NCI-H2081 treated with DMSO at 0.1 percent for 48 hours (cell line): ENCODE measurements at places on chromosomes 4 and X.

DNA sequence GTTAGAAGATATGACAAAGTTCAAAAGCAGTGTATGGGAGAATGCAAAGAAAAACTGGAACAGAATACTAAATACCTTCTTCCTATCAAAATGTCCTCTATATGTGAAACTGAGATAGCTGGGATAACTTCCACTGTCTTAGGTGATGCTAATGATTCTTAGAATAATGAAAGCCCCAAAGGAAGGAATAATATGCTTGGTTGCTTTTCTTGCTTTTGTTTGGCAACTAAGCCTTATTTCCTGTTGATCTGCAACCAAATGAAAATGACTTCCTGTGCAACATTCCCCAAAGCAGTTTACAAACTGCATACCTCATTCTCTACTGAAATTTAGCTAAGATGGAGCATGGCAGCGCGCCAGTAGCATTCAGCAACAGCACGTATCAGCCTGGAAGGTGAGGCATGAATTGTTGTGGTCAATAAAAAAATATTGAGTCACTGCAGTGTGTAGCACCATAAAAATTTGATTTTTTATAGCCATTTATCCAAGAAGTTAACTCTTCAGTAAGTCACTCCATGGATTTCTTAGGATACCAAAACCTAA lies 18.7 kb downstream of the NDNF start:
- no peak for DNase-seq

- no peak for DNase-seq
Measured at GRCh38 chr4:157143369-157143768, 67.4 kb downstream of the GLRB start.

DNA sequence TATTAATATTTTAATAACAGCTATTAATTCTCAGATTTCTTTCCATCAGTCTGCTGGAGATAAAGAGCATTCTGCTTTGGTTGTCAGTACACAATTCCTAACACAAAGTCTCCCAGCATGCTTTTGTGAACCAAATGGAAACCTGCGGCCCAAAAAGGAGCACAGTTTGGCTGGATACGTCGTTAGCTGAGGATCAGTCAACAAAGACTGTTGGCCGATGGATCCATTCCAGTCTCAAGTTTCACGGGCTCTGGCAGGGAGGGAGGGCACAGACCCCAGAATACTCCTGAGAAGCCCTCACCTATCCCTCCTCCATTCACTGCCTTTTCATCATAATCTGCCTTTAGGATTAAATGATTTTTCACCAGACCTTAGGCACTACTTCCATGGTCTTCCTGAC lies 26.3 kb upstream of the PRSS48 start:
- no peak for DNase-seq

GRCh38 chrX:117839544-117839943 lies 277.1 kb downstream of the KLHL13 start:
- no peak for DNase-seq

- DNase-seq: no peak
Measured at GRCh38 chr4:118772081-118772766, 63.7 kb downstream of the SEC24D start.

DNA sequence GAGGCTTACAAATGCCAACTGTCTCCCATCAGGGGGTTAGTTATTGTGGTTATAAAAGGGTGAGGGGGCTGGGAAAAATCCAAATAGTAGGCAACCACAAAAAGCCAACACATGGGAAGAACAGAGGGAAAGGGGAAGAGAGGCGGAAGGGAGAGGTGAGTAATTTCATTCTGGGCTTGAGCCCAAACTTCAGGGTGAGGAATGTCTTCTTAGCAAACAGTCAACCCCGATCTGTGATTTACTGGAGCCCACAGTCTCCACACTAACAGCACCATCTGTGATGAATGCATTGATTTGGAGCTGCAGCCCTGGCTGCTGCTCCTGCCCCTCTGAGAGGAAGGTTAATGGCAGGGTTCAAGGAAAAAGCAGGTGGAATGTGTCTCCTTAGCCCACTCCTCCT lies 162.2 kb upstream of the GPR101 start:
- DNase-seq: no peak

- DNase-seq: no peak
Measured at GRCh38 chr4:53527326-53527725, 64.0 kb downstream of the LNX1 start.

DNA sequence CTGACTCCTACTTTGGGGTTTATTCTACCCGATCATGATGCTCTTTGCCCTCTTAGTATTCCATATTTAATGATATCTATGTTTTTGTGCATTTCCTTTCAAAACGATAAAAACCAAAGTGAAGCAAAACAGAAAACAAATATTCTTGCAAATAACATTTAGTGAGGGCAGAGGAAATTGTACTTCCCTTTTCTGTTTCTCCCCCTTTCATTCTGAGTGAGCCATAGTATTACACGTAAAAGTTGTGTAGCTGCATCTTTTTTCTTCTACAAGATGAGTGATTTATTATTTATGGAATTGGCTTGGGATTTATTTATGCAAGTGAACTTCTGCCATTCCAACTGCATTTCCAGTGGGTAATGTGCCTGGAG lies 109.9 kb downstream of the AFF2 start:
- DNase-seq: no peak
